ENCODE measurements at places on chromosomes 5 and 9.
A peak's percentile ranks its signal among the peaks of the same experiment; 100 is the strongest.

DNA sequence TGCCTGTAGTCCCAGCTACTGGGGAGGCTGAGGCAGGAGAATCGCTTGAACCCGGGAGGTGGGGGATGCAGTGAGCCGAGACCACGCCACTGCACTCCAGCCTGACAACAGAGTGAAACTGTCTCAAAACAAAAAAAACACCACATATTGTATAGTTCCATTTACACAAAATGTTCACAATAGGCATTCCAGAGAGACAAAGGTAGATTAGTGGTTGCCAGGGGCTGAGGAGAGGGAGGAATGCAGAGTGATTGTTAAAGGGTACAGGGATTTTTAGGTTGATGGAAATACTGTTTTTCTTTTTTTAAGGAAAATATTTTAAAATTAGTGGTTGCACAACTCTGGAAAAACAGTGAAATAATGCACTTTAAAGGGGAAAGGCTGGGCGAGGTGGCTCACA lies 19.6 kb downstream of the ETF1 start:
- no peak for DNase-seq

GRCh38 chr5:1181451-1182359 lies 19.7 kb upstream of the SLC6A19 start:
- DNase-seq: no peak

DNA sequence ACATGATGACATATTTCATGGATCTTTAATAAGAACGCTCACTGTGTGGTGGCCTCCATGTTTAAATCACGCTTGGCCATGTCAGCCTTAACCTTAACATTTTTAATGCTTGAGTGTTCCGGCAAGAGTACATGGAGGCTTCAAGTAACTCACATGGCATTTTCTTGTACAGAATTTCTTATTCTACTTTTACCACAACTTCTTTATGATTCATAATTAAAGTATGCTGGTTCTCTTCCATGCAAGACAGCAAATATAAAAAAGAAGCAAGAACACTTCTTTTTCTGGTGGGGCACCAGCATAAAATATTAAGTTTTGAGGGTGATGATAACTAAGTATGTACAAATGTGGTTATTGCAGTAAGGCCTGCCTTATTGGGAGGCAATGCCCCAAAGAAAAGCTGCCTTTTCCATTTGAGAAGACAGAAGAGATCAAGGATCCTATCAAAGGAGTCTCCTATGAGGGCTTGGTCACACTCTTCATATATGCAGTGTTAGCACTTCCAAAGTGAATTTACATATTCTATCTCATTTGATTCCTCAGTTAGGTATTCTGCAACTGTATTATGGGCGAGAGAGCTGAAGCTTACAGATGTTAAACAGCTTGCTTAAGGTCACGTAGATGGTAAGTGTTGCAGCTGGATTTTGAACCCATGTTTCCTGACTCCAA lies 382.7 kb upstream of the MEF2C start:
- peak; percentile 97 for DNase-seq

DNA sequence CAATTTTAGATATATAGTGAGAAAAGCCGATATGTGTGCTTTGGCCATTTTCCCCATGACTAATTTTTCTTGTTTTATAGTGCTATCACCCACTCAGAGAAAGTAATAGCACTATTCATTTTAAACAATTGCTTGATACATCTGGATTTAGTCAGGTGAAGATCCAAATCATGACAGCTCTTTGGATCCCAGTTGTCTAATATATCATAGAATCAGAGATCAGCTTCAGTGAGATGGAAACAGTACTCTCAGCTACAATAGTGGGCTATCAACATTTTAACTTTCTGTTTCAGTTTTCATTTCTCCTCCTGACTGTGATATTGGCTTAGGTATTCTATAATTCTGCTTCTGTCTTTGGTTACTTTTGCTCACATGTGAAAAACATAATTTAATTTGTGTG lies 38.7 kb downstream of the VCAN start:
- no peak for DNase-seq

DNA sequence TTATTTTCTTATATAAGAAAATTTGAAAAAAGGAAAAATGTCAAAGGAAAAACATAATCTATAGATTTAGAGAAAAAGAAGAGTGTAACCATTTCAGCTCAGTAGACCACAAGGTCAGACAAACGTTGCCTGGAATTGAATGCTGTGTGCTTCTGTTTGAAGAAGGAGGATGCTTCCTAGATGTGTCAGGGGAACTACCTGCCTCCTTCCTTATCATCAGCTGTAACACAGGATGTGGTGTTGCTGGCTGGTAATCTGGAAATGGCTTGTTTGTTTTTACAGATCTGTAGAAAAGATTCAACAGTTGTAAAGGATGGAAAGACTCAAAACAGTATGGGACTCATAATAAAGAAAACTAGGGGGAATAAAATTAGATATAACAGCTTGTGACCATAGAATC lies 160.7 kb upstream of the MEF2C start:
- DNase-seq: peak; percentile 48

DNA sequence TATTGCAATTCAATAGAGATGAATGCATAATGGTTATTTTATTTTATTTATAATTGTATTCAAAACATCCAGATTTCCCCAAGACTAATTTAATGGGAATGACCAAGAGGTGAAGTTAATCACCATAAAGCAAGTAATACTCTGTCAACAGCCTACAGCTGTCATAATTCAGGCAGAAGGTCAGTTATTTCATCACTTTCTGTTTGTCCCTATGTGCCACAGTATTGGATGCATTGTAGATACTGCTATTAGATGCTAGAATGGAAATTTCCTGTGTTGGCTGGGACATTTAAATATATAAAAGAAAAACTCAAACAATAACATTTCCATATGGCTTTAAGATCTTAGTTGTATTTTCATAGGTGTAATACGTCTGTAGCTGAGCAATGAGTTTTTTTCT lies 56.7 kb upstream of the MINAR2 start:
- no peak for DNase-seq

DNA sequence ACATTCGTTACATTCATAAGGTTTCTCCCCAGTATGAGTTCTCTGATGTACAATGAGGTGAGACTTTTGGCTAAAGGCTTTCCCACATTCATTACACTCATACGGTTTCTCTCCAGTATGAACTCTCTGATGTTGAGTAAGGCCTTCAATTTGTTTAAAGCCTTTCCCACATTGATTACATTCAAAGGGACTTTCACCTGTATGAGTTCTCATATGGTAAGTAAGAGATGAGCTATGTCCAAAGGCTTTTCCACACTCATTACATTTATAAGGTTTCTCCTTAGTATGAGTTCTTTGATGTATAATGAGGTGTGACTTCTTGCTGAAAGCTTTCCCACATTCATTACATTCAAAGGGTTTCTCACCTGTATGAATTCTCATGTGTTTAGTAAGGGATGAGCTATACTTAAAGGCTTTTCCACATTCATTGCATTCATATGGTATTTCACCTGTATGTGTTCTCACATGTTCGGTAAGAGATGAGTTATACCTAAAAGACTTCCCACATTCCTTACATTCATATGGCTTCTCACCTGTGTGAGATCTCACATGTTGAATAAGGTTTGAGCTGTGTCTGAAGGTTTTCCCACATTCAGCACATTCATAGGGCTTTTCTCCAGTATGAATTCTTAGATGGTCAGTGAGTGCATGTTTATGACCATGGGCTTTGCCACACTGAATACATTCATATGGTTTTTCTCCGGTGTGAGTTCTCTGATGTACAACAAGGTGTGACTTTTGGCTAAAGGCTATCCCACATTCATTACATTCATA lies 13.5 kb downstream of the ZFP37 start:
- no peak for DNase-seq

DNA sequence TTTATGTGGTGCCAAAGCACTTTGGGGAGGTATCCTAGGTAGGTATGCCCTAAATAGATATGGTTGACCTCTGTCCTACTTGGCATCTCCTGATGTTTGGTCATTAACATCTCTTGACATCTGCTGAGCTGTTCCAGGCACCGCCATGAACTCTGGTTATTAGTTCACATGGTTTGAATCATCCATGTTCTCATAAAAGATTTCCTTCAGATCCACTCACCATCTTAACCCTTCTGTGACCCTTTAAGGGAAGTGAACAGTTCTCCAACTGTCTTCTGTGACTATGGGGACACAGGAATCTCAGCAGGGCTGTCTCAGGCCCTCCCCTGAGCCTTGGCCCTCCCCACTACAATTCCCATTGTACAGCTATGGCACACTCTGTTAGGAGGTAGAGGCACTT lies 167.7 kb downstream of the CDH6 start:
- DNase-seq: peak; percentile 92

GRCh38 chr5:39376293-39376714 lies 12.0 kb upstream of the C9 start:
- peak; percentile 56 for DNase-seq

- DNase-seq: no peak
Measured at GRCh38 chr5:1819458-1819857, 18.3 kb downstream of the NDUFS6 start.

DNA sequence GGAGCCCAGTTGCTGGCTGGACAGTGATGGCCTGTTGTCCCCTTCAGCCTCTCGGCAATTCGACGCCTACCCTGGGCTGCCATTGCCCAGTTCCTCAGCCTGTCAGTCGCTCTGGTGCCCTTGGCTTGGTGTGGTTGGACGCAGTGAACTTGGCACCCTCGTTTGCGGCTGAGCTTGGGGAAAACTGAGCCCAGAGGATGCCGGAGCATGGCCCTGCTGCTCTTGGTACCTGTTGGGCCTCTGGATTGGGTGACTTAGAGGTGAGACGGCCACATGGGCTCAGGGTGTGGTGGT lies 16.5 kb downstream of the WNK2 start:
- DNase-seq: no peak

DNA sequence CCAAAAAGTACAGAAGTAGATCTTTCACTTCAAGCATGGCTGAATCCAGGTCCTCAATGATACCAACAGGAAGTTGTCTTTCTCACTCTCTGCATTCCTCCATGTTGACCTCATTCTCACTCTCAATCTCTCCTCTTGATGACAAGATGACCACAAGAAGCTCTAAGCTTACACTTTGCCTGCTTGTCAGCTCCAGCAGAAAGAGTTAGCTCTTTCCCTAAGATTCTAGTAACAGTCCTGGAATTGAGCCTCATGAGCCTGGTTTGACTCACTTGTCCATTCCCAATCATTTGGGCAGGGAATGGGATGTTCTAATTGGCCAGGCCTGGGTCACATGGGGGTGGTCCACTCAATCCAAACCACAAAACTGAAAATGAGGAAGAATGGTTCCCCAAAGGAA lies 3.3 kb upstream of the CLTA start:
- peak; percentile 97 for DNase-seq

DNA sequence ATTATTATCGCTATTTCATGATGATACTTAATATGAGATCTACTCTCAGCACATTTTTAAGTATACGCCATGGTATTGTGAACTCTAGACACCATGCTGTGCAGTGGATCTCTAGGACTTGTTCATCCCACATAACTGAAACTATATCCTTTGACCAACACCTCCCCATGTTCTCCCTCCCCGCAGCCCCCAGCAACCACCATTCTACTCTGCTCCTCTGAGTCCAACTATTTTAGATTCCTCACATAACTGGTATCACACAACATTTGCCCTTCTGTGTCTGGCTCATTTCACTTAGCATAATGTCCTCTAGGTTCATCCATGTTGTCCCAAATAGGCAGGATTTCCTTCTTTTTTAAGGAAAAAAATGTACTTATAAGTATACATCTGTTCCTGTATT lies 6.6 kb upstream of the TBC1D2 start:
- no peak for DNase-seq

DNA sequence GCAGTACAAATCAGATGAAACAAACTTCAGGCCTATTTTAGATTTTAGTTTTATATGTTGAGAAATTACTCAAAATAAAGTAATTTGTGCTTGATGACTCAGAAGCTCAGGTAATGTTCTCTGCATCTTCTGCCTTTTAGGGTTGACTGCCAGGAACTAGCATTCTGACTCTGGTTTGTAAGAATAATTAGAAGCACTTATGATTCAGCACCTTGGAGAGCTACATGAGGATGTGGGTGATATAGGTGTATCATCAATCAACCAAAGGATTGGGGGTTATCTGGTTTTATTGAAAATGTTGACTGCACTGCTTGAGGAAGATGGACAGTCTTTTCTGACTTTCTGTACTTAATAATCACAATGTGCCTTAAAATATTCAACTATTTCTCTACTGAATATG lies 118.7 kb upstream of the SGCD start:
- DNase-seq: peak; percentile 28

- DNase-seq: peak; percentile 27
Measured at GRCh38 chr5:10666531-10667299, 94.3 kb downstream of the DAP start.

- no peak for DNase-seq
Measured at GRCh38 chr5:55919625-55920024, 68.5 kb downstream of the IL31RA start.

- DNase-seq: no peak
Measured at GRCh38 chr5:123059455-123059854, 22.9 kb upstream of the PPIC start.

DNA sequence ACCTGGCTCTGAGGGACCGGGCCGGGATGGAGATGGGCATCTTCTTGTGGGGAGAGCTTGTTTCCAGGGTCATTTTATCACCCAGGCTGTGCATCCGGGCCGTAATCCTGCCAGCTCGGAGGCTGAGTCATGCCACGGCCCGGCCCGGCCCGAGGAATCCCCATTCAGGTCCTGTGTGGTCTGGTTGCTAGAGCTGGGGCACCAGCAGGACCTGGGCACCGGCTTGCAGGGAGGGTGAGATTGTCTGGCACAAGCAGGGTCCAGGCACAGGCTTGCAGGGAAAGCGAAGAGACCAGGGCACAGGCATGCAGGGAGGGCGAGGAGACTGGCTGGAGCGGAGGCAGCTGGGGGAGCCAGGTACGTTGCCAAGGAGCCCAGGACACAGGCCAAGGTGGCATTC lies 106.8 kb downstream of the RXRA start:
- DNase-seq: no peak

GRCh38 chr5:2459251-2459650 lies 292.2 kb downstream of the IRX2 start:
- DNase-seq: peak; percentile 48

DNA sequence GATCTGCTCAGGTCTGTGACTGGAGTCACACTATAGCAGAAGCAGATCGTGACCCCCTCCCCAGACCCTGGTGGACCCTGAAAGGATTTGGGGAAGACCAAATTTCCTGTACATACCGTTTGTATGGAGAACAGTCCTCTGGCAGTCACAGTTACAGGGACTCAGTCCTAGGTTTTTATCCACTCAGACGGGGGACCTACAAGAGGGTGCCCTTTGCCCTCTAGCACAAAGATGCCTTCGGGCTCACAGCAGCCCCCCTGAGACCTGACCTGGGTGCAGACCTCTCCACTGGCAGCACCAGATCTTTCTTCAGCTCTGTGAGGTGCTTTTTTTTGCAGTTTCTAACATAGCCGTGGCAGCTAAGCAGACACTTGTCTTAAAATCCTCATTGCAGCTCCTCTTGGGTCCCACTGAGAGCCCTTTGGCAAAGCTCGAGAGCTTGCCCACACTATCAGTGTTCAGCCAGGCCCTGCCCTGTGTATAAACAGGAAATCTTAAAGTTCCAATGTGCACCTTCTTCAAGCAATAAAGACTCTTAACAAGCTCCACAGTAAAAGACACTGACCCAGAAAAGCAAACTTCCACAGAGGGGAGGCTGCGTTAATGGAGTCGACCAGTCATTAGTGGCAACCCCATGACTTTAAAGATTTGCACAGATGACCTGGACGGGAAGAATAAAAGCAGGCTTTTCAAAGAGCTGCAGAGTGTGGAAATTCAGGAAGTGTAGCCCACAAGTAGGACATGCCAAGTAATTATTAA lies 71.8 kb upstream of the LHFPL2 start:
- no peak for DNase-seq
